Sigmoid colon (tissue), 7 donors: ENCODE measurements at places on chromosomes 16 and 17. TPM values are rescaled to one million over a fixed set of nuclear protein-coding genes. Genes with fewer than 3 reads are reported as not detected.

LIMD2 gene
- 7.5 TPM for total RNA-seq

TBC1D3E gene
- total RNA-seq, result not detected

DNA sequence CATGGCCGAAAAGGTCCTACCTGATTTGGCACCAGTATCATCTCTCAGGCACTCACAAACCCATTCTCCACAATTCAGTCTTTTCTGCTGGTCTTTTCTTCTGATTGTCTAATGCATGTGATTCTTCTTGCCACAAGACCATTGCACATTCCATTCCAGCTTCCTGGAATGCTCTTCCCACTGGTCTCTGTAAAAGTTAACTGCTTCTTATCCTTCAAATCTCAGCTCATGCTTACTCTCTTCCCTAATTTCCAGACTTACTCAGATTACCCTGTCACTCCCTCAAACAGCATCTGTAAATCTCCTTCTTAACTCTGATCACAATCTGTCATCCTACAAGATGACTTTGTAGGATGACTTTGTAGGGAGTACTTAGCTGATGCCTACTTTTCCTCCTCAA, 320.2 kb downstream of the MAP2K6 start:
- DNase-seq, result no peak
- H3K36me3 ChIP-seq, result no peaks in the 10 kb centered on the region
- no peak overlapping the region for H3K4me3 ChIP-seq
- no peak overlapping the region for H3K27ac ChIP-seq
- H3K4me1 ChIP-seq, result peaks cover 12% of the 10 kb centered on the region

DNA sequence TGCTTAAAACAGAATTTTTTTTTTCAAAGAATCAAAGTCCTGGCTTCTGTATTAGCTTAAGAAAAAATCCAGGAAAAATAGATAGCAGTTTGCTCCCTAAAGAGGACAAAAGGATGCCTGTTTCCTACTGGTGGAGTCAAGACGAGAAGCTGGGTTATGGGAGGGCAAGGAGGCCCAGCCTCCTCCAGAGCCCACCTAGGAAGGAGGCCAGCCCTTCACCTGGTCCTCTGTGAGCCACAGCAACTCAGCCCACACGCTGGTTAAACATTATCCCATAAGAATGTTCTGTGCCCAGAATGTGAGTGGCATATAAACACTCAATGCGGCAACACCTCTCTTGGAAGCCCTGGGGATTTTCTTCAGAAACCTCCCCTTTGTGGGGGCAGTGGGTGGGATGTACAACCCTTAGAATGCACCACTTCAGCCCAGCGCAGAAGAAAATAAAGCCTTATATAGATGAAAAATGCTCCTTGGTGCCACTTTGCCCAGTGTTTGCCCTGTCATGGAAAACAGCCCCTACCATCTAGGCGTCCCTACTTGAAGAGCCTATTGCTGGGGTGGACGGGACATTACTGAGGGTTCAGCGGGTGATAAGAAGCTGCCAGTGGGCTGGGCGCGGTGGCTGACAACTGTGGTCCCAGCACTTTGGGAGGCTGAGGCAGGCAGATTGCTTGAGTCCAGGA, 48.0 kb downstream of the TEKT5 start:
- H3K36me3 ChIP-seq, result no peaks in the 10 kb centered on the region
- DNase-seq, result no peak
- no peak overlapping the region for H3K4me3 ChIP-seq
- H3K4me1 ChIP-seq, result no peaks in the 10 kb centered on the region

- no peaks in the 10 kb centered on the region for H3K36me3 ChIP-seq
- peak overlapping the region; percentile 65 for H3K4me3 ChIP-seq
- H3K4me1 ChIP-seq, result peaks cover 5% of the 10 kb centered on the region
- no peaks in the 10 kb centered on the region for H3K27me3 ChIP-seq
Measured at GRCh38 chr17:78253946-78254672, 22.7 kb downstream of the TMEM235 start.
